ENCODE measurements at places on chromosomes 11 and 22.
A peak's percentile ranks its signal among the peaks of the same experiment; 100 is the strongest.

GRCh38 chr11:35180317-35181233, 41.6 kb downstream of the CD44 start:
- DNase-seq: no peak

DNA sequence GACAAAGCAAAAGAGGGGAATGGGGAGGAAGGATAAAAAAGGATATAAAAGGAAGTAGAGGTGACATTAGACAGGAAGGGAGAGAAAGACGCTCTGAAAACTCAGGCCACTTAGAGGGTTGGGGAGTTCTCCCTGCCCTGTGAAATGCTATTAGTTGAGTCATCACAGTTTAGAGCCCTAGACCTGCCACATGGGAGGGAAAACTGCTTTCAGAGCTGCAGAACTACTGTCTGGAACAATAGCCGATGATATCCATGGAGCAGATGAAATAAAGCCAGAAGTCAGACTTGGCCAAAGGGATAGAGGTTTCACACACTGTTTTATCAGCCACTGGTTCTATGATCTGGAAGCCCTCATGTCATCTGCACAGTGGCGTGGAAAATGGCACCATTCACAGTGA, 157.9 kb downstream of the NCAM1 start:
- DNase-seq: no peak

DNA sequence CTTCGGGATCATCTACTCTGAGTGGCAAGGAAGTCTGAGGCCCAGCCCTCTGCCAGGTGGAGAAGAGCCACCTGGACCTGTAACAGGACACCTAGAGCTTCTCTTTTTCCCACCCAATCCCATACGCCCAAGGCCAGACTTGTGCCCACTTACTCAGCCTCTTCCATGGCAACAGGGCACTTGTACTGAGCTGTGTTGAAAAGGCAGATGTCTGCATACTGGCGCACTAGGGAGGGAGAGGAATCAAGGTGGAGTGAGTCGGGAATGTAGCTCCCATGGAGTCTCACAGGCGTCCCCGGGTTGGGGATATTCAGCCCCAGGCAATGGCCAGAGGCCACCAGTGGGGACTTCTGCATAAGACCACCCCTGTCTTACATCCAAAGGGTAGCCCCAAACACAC, 36.1 kb downstream of the TPBGL start:
- DNase-seq: peak; percentile 1

DNA sequence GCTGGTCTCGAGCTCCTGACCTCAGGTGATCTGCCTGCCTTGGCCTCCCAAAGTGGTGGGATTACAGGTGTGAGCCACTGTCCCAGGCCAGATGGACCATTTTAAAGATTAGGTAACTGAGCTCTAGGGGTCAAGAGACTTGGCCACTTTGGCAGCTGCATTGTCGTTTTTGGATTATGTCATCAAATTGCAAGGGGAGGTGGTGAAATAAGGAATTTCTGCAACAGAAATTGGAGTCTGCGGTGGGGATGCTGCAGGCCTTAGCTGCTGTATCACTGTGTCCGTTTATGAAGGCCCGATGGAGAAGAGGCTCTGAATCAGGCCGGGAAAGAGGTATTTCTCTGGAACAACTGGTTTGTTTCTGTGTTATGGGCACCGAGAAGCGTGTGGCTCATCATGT, 34.6 kb downstream of the PTPRJ start:
- DNase-seq: no peak

GRCh38 chr11:611001-611996, 4.5 kb downstream of the IRF7 start:
- no peak for DNase-seq

- DNase-seq: no peak
Observed at GRCh38 chr22:46696614-46697013, 41.4 kb downstream of the CERK start.

DNA sequence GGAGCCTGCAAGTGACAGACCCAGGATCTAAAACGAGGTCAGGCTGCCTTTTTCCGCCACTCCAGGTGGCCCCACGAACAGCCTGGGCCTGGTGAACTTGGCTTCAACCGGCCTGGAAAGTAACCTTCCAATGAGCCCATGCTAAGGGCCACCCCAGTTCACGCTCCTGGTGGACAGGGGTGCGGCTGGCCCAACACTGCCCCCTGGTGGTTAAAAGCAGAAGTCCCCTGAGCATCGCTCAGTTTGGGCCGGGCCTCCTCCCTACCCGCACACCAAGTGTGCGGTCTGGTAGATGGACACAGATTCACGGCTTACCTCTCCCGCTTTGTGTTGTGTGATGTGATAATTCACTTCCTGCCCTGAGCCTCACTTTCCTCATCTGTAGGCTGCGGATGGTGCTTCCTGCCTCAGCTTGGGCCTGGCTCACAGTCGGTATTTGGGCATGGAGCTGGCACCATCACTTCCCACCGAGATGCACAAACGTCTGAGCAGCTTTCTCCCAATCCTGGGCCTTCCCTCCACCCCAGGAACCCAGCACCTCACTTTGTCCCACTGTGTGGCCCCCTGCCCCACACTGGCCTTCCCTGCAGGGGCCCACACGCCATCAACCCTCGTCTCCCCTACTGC, 13.7 kb upstream of the SEC14L3 start:
- peak; percentile 82 for DNase-seq

GRCh38 chr11:57513911-57514537, 1.5 kb downstream of the SLC43A1 start:
- peak; percentile 52 for DNase-seq

DNA sequence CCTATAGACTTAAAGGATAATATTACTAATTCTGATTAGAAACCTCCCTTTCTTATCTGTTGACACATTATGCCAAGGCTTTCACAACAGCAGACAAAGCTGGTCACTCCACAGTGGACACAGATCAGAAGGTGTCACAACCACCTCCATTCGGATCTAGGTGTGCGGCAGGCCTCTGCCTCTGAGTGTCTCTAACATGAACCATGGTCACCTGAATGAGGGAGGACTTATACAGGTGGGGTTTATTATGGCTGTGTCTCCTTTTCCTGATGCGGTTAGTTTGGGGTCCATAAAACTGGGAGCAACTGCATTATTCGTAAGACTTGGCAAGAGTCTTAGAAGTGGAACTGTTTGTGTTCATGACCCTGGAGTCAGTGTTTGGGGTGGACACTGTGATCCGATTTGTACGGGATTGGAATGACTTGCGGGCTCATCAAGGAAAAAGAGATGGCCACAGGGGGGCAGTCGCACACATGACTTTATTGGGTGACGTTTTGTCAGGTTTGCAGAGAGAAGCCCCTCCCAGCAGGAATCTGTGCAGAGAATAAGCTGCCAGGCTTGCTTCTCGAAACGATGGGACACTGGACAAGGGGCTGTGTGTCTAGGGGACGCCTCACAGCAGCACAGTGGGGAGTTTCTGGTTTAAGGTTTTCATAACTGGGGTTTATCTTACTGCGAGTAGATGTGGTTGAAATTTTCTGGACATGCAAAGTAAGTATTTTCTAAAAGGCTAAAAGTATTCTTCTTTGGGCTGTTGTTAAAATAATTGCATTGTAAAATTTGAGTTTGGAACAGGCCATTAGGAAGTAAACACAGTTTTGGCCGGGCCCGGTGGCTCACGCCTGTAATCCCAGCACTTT, 90.6 kb downstream of the GAB4 start:
- peak; percentile 83 for DNase-seq

- peak; percentile 75 for DNase-seq
Observed at GRCh38 chr11:86183694-86184093, 60.9 kb upstream of the EED start.

DNA sequence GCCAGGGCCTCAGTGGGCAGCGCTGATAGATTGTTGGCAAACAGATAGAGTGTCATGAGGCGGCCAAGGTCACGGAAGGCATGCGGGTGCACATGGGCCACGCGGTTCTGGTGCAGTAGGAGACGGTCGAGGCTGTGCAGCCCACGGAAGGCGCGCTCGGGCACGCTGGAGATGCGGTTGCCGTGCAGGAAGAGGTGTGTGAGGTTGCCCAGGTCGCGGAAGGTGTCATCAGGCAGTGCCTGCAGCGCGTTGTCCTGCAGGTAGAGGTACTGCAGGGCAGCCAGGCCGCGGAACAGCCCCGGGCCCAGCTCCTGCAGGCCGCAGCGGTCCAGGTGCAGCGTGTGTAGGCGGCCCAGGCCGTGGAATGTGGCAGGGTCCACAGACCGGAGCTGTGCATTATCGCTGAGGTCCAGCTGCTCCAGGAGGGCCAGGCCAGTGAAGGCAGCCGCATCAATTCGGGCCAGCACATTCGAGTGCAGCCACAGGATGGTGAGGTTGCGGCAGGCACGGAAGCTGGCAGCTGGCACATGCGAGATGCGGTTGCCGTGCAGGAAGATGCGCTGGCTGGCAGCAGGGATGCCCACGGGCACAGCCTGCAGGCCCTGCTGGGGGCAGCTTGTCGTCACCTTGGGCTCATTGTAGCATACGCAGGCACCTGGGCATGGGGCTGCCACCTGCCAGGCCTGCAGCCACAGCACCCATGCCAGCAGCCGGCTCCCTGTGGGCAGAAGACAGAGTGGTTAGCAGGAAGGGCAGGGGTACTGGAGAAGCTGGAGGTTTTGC, 25.5 kb downstream of the RTN4R start:
- no peak for DNase-seq

- no peak for DNase-seq
Observed at GRCh38 chr11:118274186-118274585, 10.1 kb upstream of the MPZL2 start.

GRCh38 chr22:47337161-47337621, 574.7 kb downstream of the TBC1D22A start:
- DNase-seq: peak; percentile 16

DNA sequence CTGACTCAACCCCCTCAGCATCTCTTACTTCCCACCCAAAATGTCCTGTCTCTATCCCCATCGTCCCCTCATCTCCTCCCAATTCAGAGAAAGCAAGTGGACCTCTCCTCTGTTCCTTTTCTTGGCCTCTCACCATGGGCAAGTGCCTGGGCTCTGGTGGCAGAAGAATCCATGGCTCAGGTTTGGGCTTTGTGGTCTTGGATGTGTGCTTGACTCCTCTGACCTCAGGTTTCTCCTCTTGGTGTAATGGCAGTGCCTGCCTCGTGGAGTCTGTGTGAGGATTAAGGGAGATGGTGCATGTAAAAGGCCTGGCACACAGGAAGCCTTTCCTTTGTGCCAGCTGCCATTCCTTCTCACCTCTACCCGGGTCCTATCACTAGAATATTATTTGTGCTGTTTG, 3.2 kb downstream of the BMAL1 start:
- DNase-seq: no peak

- no peak for DNase-seq
Observed at GRCh38 chr11:78041843-78042440, 18.9 kb upstream of the KCTD14 start.

- no peak for DNase-seq
Observed at GRCh38 chr11:120797143-120797542, 226.8 kb upstream of the TBCEL start.

DNA sequence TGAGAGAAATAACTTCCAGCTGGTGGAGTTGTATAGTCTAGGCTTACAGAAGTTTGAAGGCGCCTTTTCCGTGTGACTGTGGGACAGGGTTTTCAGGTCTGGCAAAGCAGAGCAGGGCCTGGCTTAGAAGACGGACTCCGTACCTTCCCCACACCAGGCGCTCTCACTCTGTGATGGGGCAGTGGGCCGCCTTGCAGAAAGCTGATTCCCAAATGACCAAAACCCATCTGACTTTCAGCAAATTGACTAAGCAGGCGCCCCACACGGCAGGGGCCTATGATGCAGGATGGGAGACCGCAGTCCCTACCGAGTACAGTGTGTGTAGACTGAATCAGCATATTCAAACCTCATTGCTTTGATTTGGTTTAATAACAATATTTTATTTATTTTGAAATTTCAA, 85.8 kb upstream of the TMEM45B start:
- DNase-seq: no peak

DNA sequence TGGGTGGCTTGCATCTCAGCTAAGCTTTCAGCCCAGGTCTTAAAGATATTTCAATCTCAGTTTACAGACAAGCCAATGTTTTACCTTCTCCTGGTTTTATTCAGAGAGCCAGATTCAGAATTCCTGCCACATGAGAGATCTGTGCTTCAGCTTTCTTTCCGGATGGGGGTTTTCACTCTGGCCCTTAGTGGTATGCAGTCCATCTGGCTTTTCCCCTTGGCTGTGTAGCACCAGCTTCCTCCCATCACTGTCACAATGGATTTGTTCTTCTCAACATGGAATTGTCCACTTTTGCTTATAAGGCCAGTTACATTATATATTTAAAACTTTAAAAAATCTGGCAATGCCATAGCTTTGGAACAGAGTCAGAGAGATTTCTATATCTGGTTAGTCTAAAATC, 303.9 kb downstream of the ETS1 start:
- DNase-seq: no peak

DNA sequence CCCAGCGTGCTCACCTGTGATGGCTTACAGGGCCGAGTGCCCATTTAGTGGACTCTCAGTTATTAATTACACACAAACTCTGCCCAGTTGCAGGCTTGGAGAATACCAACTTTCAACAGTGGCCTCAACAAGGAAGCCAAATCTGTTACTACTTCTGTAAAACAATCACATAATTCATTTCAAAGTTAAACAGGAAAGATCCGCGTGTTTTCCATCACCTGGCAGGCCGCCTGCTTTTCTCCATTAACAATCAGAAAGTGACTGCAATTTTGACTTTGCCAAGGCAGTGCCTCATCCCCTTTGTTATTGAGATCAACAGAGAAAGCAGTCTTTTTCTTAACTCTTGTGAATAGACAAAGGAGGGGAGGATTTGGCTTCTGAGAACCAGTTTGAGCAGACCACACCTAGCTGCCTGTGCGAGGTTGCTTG, 77.7 kb downstream of the BARX2 start:
- DNase-seq: no peak

DNA sequence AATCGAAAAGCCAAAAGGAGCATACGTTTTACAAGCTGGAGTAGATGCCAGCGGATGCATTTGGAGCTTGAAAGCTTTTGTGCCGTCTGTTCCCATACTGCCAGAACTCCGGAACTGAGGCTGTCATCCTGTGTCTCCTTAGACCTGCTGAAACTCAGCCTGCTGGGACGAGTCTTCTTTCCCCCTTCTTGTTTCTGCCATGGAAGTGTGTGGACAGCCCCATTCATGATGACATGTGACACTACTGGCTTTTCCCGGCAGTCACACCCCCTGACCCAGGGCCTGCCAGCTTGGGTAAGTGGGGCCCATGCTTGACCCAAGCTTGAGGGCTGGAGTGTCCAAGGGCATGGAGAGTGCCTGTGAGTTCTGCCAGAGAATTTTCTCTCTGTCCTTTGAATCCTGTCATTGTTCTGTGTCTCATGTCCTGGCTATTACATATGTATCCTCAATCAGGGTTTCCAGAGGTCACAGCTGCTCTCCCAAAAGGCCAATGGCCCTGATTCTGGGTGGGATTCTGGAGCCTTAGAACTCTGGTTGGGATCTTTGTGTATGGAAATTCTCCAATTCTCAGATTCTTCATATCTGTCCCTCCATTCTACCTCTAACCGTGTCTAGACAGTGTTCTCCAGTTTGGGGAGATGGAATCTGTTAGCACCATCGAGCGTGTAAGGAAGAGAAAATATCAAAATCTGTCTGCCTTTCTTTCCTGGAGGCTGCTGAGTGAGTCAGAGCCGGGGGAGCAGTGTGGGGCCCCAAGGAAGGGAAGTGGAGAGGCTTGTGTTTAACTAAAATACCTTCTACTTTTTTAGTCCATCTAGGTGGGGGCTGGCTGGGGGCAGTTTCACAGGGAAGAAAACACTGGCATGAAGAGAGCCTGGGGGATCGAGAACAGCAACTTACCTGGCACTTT, 73.2 kb downstream of the KIAA1671 start:
- DNase-seq: peak; percentile 28

- DNase-seq: no peak
Observed at GRCh38 chr22:41478473-41478872, 9.6 kb downstream of the ACO2 start.

GRCh38 chr11:107769189-107769588, 57.3 kb upstream of the SLN start:
- DNase-seq: no peak
